Astrocyte (in vitro differentiated cells and primary cell): ENCODE measurements at places on chromosomes 7 and 10. TPM values are rescaled to one million over a fixed set of nuclear protein-coding genes. Genes with fewer than 3 reads are reported as not detected.

PAPOLB gene
- not detected in 2 replicates for total RNA-seq

FGL2 gene
- not detected in 2 replicates for total RNA-seq

POLR2J gene
- 36.9 and 41.4 TPM in 2 replicates for total RNA-seq

HABP2 gene
- not detected in 2 replicates for total RNA-seq

HOXA11 gene
- not detected in 2 replicates for total RNA-seq

FZD8 gene
- total RNA-seq: 17.2 and 30.9 TPM in 2 replicates
